ENCODE measurements at places on chromosomes 2 and 18.
A peak's percentile ranks its signal among the peaks of the same experiment; 100 is the strongest.

- no peak for DNase-seq
Observed at GRCh38 chr2:29449499-29449898, 334.3 kb downstream of the CLIP4 start.

DNA sequence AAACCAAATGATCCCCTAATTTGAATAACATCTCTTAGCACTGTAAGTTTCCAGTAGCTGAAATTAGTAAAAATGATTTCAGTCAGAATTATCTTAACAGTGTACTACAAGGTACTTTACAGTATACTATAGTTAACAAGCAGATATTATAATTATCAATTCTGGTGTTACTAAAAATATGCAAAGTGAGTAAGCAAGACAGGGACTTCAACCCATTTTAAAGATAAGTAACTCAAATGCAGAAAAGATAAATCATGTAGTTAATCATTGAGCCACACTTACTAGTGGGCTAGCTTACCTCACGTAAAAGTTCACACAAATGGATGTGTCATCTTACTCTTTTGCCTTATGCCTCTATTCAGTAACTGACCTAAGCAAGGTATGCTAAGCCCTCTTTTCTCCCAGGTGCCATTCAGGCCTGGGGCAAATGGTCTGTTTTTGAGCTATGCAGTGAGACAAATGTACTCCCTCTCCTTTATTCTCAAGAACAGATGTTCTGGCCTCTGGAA lies 101.0 kb downstream of the NBAS start:
- DNase-seq = no peak

- DNase-seq = peak; percentile 55
Observed at GRCh38 chr2:187581125-187581896, 27.1 kb upstream of the TFPI start.

- no peak for DNase-seq
Observed at GRCh38 chr2:118146315-118147283, 58.3 kb downstream of the INSIG2 start.

DNA sequence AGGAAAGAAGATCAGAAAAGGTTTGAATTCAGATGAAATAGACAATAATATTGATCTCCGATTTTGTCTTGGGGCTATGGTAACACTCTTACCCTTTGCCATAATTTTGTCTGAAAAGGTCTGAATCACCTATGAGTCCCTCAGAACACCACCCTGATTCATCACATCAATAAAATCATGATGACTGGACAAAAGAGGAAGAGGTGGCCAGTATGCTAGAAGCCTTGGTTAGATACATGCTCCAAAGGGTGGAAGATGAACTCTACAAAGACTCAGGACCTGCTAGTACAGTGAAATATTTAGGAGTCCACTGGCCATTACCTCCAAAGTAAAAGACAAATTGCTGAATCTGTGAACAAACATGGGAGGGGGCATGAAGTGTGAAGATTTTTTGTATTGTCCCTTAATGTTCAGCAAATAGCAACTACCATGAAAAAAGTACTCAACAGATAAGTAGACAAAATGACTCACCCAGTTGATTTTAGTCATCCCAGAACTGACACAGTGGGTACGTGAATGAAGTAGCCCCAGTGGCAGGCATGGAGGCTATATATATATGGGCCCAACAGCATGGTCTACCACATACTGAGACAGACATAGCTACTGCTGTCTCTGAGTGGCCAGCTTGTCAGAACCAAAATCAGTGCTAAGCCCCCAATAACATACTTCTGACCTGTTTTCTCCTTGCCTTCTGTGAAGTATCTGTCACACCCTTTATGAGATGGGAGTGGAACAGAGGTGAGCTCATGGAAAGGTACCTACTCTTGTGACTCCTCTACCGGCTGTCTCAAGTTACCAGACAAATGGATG lies 36.5 kb upstream of the GLS start:
- DNase-seq = peak; percentile 94

GRCh38 chr2:164114937-164115336 lies 379.1 kb upstream of the FIGN start:
- DNase-seq = peak; percentile 44

DNA sequence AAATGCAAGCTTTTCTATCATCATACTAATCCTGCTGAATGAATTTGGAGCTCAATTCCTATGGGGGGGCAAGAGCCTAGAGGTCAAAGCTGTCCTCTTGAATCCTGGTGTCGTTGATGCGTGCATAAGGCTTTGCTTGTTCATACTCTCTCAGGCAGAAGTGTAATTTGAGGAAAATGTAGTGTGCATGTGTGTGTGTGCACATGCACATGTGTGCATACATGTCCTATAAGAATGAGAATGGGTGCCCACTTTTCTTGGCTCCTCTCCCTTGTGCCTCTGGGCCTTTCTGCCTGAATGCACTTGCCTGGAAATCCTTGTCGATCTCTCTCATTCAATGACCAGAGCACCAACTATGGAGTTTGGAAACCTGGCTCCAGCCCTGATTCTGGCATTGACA lies 28.5 kb upstream of the C18orf32 start:
- DNase-seq = no peak

GRCh38 chr18:75063615-75064512 lies 145.1 kb downstream of the PTGR3 start:
- DNase-seq = no peak

- DNase-seq = no peak
Observed at GRCh38 chr2:207136874-207137273, 28.9 kb downstream of the KLF7 start.

DNA sequence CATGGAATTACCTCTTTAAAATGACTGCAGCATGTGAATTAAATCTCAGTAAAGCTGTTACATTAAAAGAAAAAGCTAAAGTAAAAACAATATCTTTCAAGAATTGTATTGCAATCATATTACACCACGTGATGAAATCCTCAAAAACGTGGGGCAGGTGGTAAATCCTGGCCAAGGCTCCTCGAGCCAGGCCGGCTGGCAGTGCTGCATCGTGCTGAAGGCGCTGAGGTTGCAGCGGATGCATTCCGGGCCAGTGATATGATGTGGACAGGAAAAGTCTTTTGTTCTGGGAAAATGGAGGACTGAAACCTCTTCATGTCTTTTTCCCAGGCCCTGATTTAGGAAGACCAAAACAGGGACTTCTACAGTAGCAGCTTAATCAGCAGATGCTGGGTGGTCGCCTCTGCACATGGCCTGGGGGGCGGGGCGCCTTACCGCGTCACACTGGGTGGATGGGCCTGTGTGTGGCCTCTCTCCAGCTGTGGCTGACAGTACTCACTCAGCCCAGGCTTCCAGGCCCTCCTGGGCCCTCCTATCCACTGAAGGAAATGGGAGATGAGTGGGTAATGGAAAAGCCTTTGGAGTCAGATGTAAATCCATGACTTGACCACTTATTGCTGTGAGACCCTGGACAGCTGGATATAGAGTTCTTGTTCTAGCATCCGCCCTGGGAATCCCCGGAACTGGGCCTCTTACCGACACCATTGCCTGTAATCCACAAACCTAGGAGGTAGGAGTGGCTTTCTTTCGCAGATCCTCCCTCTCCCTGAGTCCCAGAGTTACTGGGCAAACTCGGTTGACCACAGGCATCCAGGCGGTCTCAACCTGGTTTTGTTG lies 45.1 kb downstream of the PROC start:
- DNase-seq = no peak

DNA sequence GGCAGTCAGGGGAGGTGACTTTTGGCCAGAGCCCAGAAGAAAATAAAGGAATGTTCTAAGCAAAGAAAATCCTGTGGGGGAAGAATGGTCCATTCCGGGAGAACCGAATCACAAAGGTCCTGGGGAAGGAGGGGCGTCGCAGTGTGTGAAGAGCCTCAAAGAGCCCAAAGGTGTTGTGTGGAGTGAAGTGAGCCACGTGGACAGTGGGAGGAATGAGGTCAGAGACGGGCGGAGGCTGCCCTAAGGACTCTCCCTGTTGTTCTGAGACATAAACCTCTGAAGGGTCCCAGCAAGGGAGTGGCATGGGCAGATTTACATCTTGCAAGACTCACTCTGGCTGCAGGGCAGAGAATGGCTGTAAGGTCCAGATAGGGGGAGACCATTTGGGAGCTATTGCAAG lies 91.3 kb upstream of the SEC11C start:
- no peak for DNase-seq

- DNase-seq = no peak
Observed at GRCh38 chr2:170276925-170277629, 99.1 kb downstream of the MYO3B start.

DNA sequence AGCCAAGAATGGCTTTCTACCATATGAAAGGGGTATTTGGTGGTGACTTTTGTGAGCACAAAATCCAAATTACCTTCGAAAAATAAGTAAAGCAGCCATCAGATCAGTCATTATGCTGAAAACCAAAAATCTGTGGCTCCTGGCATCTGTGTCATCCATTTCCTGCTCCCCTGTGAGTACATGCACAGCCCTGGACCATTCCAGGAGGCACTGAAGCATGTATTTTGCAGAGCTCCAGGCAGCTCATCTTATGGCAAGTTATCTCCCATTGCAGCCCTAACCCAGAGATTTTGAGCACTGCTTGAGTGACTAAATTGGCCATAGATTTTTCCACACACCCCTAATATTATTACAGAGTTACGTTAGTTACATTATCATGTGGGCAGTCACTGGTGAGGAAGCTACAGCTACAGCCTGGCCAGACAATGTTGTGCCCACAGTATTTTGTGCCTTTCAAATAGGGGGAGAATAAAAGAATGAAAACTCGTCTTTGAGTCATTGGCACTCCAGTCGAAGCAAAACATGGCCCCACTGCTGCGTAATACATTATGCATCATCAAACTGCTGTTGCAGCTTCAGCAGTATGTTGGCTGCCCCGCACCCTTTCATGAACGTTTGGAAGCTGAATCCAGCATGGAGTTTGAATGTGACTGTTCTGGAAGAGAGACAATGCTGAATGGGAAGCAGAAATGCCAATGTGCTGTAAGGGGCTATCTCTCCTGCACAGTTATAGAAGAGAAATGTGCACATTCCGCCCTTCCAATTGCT lies 702.2 kb downstream of the RNF144A start:
- no peak for DNase-seq

- DNase-seq = no peak
Observed at GRCh38 chr2:115084446-115084845, 642.0 kb downstream of the DPP10 start.

- DNase-seq = no peak
Observed at GRCh38 chr2:116319001-116319400, 1495.5 kb upstream of the DDX18 start.

DNA sequence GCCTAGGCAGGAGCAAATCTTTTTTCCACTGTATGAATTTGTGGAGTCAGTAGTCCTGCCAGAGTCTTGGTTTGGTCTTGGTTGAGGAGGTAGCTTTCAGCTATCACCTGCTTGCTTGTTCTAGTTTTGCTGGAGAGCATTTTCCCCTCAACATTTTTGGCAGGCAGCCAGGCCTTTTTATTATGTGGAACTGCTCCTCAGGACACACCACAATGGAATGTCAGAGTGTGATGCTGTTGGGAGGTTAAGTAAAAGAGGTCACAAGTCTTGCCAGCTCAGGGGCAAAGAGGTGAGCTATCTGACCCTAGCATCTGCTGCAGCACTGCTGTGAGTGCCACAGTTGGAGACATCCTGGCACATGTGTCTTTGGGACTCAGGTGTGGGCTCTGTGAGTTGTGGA lies 258.0 kb downstream of the CNTNAP5 start:
- DNase-seq = peak; percentile 5

DNA sequence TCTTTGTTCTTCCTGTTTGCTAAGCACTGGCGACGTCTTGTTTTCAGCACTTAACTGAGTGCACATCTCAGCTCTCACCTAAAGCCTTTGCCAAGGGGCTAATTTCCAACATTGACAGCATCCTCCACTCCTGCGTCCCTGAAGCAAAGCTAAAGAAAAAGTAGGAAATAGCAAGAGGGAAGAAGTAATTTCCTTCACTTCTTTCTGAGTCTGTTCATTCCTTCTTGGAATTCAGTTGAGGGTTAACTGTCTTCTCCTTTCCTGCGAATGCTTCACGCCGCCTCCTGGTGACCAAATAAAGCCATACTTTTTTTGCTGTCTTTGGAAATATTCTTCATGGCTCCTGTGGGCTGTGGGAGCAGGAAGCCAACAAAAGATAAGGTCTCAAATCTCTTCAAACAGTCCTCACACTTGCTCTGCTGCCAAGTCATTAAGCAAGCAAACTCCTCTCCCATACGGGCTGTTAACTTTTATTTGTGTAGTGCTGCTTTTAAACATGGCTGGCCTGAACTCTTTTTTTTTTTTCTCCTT lies 100.9 kb downstream of the DPP10 start:
- DNase-seq = peak; percentile 1

GRCh38 chr2:109313343-109313742 lies 184.3 kb downstream of the SH3RF3 start:
- no peak for DNase-seq

Measured in epithelial cell of esophagus (primary cell).